ENCODE measurements at places on chromosomes 13 and 19.
A peak's percentile ranks its signal among the peaks of the same experiment; 100 is the strongest.

DNA sequence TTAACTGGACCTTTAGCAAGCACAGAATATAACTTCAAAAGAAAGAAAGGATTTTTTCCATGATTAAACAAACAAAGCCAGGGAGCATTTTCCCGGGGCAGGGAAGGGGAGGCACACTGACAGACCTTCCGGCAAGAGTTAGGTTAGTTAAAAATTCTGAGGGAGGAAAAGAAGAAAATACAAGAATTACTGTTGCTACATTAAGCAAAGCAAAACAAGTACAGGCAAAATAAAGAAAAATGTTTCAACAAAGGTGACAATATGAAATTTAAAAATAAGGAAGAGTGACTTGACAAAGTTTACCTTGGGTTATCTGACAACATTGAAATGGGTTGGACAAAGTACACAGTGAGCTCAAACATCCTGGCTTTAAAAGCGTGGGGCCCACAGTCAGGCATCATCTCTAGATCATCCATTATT, 51.5 kb downstream of the KLF12 start:
- no peak for DNase-seq

DNA sequence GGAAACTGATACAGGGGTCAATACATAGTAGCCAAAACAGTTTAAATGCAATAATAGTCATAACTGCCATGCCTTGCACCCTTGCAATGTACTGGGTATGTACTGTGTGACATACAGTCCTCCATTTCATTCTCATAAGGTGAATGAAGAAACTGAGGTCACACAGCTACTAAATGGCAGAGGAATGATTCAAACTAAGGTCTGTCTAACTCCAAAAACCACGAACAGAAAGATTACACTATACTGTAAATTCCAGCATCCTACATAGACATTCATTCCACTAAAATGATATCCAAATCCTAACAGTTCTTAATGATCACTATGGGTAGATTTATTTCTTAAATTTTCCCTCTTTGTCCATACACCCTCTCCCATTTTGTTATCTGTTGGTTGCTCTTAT, 238.1 kb upstream of the SERP2 start:
- DNase-seq = no peak

DNA sequence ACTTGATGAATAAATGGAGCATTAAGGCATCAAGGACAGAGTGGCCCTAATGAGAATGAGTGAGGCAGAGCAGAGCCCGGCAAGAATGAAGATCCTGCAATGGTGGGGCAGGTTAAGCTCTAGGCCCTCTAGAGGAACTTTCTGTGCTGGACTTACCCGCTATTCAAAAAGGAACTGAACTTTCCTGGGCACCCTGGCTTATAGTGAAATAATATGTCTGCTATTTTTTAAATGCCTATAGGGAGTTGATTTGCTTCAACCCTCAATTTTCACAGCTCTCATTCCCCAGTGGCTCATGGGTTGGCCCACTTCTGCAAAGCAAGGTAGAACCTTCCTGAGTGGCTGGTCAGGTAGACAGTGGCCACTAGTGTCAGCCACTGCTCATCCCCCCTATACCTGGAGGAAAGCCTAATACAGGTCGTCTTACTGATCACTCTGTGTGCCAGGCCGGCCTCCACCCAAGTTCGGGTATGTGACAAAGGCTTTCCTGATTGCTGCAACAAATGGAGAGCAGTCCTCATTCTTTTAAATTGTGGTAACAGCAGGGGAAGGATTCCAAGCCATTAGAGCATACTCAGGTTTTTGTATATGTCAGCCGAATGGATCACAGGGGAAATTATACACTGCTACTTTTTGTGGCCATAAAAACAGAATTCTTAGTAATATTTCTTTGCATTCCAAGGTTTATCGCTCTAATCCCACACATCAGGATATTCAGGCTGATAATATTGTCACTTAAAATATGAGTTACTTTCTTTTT, 103.0 kb downstream of the KL start:
- no peak for DNase-seq

DNA sequence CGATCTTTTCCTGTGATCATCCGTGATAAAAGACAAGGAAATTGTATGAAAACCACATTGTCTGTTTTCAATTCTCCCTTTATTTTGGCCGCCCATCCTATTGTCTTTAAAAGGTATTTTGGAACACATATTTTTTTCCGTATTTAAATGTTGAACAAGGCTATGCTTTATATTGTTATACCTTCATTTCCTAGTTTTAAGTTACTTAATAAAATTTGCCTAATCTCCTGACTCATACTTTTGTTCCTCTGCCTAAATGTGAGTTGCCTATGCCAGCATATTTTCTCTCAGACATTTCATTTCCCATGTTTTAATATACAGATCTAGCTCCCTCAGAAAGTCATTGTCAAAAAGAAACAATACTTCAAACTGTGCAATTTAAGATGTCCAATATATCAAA, 104.2 kb downstream of the SLITRK6 start:
- DNase-seq = no peak

- peak; percentile 18 for DNase-seq
Observed at GRCh38 chr13:48975101-48975855, 434 bp upstream of the FNDC3A start.

- DNase-seq = no peak
Observed at GRCh38 chr13:97492684-97493371, 58.9 kb downstream of the RAP2A start.

DNA sequence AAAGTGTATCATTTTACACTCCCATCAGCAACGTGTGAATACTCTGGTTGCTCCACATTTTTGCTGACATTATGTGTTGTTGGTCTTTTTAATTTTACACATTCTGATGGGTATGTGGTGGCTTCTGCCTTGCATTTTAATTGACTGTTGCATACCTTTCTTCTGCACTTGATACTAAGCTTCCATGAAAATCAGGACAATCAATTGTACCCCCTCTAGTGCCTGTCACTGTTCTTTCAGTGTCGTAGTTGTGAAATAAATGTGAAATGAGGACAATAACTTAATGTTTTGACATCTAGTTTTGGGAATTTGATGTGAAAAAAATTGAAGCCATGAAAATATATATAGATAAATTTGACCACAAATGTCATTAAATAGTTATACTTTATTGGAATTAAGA, 6.7 kb downstream of the IFT88 start:
- DNase-seq = no peak

- DNase-seq = no peak
Observed at GRCh38 chr19:22427547-22427946, 5.4 kb upstream of the ZNF98 start.

- peak; percentile 18 for DNase-seq
Observed at GRCh38 chr19:53365899-53366493, 491 bp downstream of the ZNF525 start.

GRCh38 chr13:66224663-66225062, 1005.5 kb downstream of the PCDH9 start:
- DNase-seq = no peak

- DNase-seq = no peak
Observed at GRCh38 chr13:94558716-94559115, 37.2 kb downstream of the TGDS start.

- no peak for DNase-seq
Observed at GRCh38 chr13:46267166-46267565, 55.4 kb downstream of the LRRC63 start.

- DNase-seq = peak; percentile 35
Observed at GRCh38 chr19:34220472-34221063, 33.8 kb upstream of the GARRE1 start.

DNA sequence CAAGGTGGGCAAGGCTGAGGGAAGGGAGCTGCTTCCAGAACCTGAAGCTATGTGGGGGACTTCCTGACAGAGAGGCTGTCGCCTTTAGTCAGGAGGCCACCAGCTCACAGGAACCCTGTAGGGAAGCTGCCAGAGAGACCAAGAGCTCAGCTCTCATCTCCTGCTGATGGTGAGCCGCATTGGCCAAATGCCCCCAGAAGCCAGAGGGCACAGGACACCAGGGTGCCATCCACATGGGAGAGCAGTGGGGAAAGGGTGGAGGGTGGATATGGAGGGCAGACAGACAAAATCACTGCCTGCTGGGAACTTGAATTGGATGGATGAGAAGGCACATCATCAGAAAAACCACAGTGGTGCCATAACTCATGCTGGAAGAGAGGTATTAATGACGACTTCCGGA, 36.0 kb downstream of the SERP2 start:
- DNase-seq = no peak

GRCh38 chr19:49583239-49583638, 2.1 kb downstream of the PRRG2 start:
- DNase-seq = no peak

DNA sequence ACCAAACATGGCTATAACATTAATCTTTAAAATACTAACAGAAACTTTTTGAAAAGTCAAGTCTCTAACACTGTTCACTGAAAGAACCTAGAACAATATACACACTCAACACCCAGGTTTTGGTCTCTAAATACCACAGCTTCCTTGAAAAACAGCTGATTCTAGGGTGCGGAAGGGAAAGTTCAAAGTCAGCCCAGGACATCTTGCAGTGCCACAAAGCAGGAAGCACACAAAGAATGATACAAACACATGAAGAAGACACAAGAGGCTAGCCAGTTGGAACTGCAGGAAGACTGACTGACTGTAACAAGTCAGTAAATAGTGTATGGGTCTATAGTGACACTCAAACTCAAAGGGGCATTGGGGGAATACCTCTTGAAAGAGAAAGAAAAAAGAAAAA, 4.6 kb downstream of the DEDD2 start:
- DNase-seq = no peak

- DNase-seq = no peak
Observed at GRCh38 chr13:46686171-46686570, 110.8 kb downstream of the ESD start.

DNA sequence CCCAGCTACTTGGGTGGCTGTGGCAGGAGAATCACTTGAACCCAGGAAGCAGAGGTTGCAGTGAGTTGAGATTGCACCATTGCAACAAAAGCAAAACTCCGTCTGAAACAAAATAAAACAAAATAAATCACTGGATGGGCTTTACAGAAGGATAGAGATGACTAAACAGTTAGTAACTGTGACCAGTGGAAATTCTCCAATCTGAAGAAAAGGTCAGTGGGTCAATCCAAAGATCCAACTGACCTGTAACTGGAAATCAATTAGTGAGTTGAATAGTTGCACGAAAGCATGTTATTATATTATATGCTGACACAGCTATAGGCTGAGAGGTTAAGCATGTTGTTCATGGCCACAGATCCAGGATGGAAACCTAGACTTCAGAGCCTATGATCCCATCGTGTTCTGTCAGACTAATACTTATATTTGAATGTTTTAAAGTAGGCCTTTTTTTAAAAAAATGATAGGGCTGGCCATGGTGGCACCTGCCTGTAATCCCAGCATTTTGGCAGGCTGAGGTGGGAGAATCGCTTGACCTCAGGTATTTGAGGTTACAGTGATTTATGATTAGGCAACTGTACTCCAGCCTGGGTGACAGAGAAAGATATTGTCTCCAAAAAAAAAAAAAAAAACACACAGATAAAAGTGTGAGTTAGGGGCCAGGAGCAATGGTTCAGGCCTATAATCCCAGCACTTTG, 1.4 kb downstream of the ECH1 start:
- no peak for DNase-seq

DNA sequence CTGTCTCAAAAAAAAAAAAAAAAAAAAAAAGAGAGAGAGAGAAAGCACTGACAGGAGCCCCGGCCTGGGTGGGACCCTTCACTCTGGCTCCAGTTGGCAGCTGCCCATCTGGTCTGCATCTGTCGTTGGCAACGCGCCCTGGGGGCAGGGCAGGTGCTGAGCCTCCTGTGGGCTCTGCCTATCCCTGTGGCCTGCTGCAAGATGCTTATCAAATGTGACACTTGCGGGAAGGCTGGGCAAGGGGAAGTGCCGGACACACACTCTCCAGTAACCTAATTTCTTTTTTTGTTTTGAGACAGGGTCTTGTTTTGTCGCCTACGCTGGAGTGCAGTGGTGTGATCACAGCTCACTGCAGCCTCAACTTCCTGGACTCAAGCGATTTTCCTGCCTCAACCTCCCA, 10.7 kb upstream of the KPTN start:
- no peak for DNase-seq

DNA sequence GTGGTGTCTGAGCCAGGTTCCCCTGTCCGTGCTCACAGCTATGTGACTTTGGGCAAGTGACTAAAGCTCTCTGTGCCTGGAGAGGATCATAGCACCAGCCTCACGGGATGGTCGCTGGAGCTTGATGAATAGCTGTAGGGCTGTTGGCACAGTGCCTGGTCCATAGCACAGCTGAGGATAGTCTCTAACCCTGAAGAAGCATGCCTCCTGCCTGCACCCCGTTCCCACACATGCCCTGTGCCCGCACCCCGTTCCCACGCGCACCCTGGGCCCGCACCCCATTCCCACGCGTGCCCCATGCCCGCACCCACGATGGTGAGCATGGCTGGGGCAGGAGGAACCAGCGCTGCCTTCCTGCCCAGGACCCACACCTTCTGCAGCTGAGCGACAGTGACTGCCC, 63.7 kb upstream of the F7 start:
- no peak for DNase-seq

GRCh38 chr19:38386971-38387549, 774 bp downstream of the GGN start:
- no peak for DNase-seq

DNA sequence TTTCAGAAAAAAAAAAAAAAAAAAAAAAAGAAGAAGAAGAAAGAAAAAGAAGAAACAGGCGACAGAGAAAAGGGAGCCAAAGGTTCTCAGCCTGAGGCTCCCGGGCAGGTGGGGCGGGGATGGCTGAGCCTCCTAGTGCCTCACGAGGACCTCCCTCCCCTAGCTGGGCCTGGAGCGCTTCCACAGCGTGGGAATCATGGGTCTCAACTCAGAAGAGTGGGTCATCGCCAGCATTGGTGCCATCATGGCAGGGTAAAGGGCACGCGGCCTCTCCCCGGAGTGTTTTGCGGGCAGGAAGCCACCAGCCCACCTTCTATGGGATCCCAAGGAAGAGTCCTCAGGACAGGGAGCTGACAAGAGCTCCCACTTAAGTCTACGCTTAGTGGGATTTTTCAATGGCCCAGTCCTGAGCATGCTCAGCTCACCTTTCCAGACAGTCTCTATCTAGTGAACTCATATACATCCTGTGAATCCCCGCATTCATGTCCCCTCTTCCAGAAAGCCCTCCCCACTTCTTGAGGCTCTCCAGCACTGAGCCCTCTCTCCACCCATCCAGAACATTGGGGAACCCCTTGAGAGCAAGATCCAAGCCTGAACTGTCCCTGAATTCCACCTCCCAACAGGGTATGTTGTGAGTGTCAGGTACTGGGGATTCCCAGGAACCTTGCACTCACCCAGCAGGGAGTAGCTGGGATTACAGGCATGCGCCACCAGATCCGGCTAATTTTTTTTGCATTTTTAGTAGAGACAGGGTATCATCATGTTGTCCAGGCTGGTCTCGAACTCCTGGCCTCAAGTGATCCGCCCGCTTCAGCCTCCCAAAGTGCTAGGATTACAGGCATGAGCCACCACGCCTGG, 69.6 kb downstream of the ACSBG2 start:
- no peak for DNase-seq

DNA sequence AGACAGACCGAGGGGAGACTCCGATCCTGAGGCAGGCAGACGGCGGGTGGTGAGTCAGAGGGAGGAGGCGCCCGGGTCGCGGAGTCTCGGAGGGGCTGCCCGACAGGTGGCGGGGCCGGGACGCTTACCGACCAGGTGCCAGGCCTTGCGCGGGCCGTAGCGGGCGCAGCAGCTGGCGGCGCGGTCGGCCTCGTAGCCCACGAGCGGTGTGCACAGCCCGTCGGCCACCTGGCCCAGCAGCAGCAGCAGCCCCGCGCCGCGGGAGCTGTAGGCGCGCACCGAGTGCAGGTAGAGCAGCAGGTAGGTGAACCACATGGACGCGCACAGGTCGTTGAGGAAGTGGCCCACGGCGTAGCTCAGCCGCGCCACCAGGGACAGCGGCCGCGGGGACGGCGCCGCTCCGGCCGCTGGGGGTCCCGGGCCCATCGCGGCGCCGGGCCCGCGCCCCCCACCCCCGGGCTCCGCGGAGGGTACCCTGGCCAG, 367 bp downstream of the MFSD12 start:
- DNase-seq = no peak
